ENCODE measurements at places on chromosomes 6 and 20.

DNA sequence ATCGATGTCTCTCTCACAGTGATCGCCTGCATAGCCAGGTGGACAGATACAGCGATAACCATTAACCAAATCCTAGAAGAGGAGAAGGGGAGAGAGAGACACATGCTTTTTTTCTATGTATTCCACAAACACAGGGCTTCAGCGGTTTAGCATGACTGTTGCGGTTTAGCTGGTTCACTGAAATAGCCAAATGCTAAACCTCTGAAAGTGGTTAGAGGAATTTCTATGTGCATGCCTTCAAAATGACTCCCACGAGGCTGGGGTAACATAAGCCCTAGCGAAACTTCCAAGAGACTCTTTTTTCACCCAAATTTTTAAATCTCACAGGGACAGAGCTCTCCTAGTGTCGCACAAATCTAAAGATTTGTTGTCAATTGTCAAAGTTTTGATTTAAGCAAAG is 25.1 kb downstream of the JAG1 start:
- no peak for DNase-seq

- no peak for DNase-seq
Measured at GRCh38 chr6:39507331-39507998, 185.0 kb upstream of the KCNK16 start.

- peak; percentile 3 for DNase-seq
Measured at GRCh38 chr6:84867521-84867920, 103.1 kb upstream of the TBX18 start.

DNA sequence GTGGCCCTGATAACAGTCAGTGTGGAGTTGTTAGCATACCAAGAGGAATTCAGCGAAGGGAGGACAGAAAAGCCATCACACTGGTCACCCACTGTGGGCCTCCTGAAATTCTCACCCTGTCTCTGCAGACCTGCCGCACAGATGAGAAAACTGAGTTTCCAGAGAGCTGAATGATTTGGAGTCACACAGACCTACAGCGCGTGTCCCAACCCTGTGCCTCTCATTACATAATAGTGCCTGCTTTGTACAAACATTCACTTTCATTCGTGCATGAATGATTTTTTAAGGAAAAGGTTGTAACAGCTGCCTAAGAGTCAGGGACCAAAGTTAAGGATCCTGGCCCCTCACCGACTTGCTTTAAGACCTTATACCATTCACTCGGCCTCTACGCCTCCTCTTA is 62.7 kb downstream of the THBS2 start:
- DNase-seq = no peak

GRCh38 chr6:7579851-7580250 is 10.1 kb upstream of the SNRNP48 start:
- DNase-seq = no peak

- no peak for DNase-seq
Measured at GRCh38 chr6:11868392-11868791, 89.8 kb upstream of the ADTRP start.

DNA sequence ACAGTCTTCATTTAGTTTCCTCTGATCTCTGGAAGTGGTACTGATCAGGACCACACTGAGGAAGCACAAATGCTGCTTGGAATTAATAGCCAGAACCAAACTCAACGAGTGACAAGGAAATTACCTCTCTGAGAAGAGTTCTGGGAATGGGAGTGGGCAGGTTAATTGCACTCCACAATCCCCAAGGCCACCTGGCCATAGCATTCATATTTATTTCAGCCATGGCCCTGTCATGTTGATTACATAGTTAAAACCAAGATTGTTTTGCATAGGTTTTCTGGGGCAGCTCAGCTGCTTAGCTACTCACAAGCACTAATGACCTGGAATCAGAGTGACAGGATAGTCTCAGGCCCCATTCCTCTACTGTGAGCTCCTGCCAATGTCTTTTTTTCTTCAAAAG is 230.2 kb upstream of the RIMS1 start:
- no peak for DNase-seq

GRCh38 chr6:75492386-75493153 is 1.0 kb downstream of the FILIP1 start:
- DNase-seq = no peak

- DNase-seq = no peak
Measured at GRCh38 chr6:138494312-138494711, 5.0 kb downstream of the NHSL1 start.

All from BJ (cell line).